Stimulated activated CD4-positive, alpha-beta T cell treated with anti-CD3 and anti-CD28 coated beads, Interleukin-1b, Interleukin-23, amount 100 ng/mL, for 4 hours (primary cell): ENCODE measurements at places on chromosomes 11 and 22.

DNA sequence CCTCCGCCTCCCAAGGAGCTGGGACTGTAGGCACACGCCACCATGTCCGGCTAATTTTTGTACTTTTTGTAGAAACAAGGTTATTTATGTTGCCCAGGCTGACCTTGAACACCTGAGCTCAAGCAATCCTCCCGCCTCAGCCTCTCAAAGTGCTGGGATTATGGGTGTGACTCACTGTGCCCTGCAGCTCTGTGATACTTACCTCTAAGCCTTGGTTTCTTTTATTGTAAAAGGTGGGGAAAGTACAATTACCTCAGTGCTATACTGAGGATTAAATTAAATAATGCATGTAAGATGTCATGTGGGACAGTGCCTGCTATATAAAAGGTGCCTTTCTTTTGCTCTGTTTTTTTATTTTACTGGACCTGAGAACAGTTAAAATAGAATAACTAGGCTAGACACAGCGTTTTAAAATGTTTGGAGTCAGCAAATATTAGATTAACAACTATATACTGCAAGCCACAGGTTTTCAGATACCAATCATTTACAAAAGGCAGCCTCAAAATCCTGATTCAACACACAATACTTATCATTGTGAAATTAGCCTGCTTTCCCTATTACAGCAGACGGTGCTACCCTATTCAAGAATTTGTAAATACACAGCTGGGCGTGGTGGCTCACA lies 30.0 kb downstream of the PRR14L start:
- DNase-seq = no peak

DNA sequence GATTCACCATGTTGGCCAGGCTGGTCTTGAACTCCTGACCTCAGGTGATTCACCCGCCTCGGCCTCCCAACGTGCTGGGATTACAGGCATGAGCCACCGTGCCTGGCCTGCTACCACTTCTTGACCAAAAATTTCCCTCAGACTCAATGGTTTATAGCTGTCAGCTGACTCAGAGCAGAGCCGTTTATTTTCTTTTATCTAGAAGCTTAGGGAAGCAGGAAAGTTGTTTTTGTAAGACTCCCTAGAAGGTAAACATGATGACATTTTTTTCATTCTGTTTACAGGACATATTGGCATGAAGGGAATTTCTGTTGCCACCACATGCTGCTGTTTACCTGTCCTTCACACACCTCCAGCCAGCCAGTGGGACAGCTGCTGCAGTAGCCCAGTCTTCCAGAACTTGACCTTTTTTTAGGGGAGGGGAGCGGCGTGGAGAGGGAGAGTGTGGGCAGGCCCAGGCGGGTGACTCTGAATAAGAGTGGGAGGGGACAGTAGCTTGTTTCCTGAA lies 56.1 kb upstream of the PTPRJ start:
- DNase-seq = no peak

DNA sequence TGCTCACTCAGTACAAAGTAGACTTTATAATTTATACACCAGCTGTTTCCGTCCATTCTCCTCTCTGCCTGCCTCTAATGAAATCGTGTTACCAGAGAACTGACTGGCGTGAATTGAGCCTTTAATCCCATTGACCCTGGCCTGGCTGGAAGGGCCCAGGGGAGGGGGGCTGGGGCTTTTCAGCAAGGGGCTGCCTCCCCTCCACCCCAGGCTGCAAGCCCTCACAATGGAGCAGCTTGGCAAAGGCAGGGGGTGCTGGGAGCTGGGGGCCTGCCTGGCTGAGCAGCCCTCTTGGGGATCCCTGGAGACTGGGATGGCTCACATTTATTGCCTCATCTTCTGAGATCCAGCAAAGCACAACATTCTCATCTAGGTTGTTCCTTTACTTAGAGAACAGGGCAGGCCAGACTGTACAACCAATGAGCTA lies 25.8 kb upstream of the LMO1 start:
- DNase-seq = no peak

DNA sequence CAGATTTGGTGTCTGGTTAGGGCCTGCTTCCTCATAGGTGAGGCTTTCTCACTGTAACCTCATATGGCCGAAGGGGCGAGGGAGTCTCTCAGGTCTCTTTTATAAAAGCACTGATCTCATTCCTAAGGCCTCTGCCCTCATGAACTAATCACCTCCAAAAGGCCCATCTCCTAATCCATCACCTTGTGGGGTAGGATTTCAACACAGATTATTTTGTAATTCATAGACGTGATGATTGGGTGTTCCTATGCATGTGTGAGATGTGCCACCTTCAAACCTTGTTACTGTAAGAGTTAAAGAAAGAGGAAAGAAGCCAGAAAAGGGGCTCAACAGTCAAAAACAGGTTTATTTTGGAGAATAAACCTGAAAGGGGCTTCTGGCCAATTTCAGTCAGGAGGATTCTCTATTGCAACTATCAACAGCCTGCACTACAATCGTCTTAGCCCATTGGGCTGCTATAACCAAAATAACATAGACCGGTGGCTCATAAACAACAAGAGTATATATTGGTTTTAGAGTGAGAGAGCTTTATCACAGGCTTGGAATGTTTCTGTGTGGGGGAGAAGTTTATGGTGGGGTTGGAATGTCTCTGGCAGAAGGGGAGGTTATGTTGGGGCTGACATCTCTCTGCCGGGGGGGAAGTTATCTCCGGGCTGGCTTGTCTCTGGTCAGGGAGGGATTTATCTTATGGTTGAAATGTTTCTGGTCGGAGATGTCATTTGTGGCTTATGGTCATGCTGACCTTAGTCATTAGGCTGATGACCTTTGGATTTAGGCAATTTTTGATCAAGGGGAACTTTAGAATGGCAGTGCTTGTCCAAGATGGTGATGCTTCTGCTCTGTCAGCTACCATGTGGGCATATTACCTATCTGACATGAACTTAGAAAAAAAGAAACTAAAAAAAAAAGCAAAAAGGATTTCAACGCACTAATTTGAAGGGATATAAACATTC lies 35.1 kb downstream of the CSF2RB start:
- DNase-seq = no peak
